ENCODE measurements at places on chromosomes 12 and 14. TPM values are rescaled to one million over a fixed set of nuclear protein-coding genes. Genes with fewer than 3 reads are reported as not detected.

Gene CNTN1
- 3.1 TPM for total RNA-seq

Gene PTPRR
- total RNA-seq = 0.38 TPM

Gene ANKS1B
- 10.1 TPM for total RNA-seq

DNA sequence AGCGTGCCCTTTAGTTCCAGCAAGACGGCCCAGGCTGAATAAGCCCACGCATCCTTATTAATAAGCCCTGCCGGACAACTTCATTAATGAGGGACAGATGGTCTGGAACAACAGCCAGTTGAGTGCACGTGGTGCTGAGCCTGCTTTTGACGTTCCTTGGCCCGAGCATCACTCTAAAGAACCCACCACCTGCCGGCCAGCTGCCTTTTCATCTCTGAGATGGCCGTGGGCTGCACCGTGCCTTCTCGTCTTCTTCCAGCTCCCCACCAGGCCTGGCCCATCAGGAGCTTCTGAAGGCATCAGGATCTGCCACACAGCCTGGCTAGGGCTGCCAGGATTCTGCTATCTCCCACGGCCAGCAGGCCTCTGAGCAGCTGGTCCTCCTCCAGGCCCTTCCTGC lies 80.0 kb downstream of the AACS start:
- H3K27ac ChIP-seq = no peak overlapping the region
- H3K27me3 ChIP-seq = no peaks in the 10 kb centered on the region
- DNase-seq = no peak
- H3K4me3 ChIP-seq = no peak overlapping the region
- no peaks in the 10 kb centered on the region for H3K4me1 ChIP-seq

Gene MIPOL1
- total RNA-seq = 25.6 TPM

Gene CLEC6A
- total RNA-seq = not detected

DNA sequence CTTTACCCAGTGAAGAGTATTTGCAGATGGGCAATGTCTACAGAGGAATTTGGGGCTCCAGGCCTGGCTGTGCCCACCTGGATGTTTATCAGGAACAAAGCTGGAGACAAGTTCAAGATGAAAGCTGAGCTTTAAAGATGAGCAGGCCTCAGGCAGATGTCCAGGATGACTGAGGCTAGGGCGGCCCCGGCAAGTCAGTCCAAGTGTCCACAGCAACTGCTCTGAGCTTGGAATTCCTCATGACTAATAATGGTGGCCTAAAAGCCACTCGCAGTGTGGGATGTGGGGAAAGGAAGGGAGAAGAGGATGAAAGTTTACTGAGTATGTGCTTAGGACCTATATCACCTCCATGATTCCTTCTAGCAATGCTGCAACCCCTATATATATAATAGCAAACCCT lies 128.2 kb upstream of the NOS1 start:
- no peak for DNase-seq
- H3K36me3 ChIP-seq = peaks cover 1% of the 10 kb centered on the region
- H3K4me3 ChIP-seq = no peak overlapping the region
- H3K27me3 ChIP-seq = peaks cover 93% of the 10 kb centered on the region
- H3K27ac ChIP-seq = no peak overlapping the region
